ENCODE measurements at places on chromosomes 5 and 9. TPM values are rescaled to one million over a fixed set of nuclear protein-coding genes. Genes with fewer than 3 reads are reported as not detected.
A peak's percentile ranks its signal among the peaks of the same experiment; 100 is the strongest.

GRCh38 chr5:135737701-135738563 lies 96.5 kb upstream of the SLC25A48 start:
- no peak overlapping the region for H3K4me3 ChIP-seq
- no peaks in the 10 kb centered on the region for H3K27me3 ChIP-seq
- H3K27ac ChIP-seq: no peak overlapping the region
- H3K36me3 ChIP-seq: no peaks in the 10 kb centered on the region

DNA sequence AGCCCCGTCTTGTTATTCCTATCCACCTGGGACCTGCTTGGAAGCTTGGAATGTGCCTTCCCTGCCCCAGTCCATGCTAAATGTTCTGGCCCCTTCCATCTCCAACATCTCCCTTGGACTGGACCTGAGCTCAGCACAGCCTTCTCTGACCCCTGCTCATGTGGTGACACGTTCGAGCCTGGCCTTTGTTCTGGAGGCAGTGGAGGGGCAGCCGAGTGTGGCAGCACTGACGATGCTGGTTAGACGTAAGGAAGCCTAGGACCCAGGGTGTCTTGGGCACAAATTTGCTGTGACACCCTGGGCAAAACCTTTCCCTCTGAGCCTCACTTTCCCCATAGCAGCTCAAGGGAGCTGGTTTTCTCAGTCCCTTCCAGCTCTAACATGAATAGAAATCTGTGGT lies 3.9 kb downstream of the SPACA9 start:
- DNase-seq: no peak
- H3K27ac ChIP-seq: no peak overlapping the region
- H3K36me3 ChIP-seq: no peaks in the 10 kb centered on the region

DNA sequence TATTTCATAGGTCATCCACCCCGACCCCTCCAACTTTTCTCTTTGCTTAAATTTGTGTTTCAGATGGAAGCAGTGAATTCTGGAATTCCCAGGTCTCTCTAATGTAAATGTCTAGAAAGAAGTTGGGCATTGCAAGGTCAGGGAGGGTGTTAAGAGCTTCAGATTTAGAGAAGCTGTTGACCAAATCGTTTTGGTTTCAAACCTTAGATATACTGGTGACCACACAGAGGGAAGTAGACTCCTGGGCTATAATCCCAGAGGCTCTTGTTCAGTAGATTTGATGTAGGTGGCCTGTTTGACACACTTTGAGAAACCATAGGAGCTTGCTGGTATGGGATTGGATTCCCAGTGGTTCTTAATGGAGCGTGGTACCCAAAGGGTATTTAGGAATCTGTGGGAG lies 137.3 kb upstream of the KLF9 start:
- no peaks in the 10 kb centered on the region for H3K27me3 ChIP-seq
- H3K27ac ChIP-seq: no peak overlapping the region
- DNase-seq: no peak

GRCh38 chr9:105286098-105286497 lies 41.6 kb downstream of the SLC44A1 start:
- no peaks in the 10 kb centered on the region for H3K36me3 ChIP-seq
- H3K4me3 ChIP-seq: no peak overlapping the region
- H3K27me3 ChIP-seq: no peaks in the 10 kb centered on the region
- DNase-seq: no peak
- H3K4me1 ChIP-seq: peaks cover 4% of the 10 kb centered on the region

DNA sequence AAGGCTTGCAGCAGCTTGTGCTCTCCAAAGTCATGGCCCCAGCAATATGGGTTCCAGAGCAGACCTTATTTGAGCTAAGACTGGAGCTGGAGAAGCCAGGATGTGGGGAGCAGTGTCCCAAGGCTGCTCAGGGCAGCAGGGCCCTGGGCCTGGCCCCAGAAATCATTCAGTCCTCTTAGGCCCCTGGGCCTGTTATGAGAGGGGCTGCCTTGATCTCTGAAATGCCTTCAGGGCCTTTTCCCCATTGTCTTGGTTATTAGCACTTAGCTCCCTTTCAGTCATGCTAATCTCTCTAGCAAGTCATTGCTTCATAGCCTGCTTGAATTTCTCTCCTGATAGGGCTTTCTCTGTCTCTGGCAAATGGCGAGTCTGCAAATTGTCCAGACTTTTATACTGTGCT lies 9.1 kb downstream of the CATSPER3 start:
- DNase-seq: no peak
- no peak overlapping the region for H3K4me3 ChIP-seq
- H3K4me1 ChIP-seq: no peaks in the 10 kb centered on the region
- no peaks in the 10 kb centered on the region for H3K27me3 ChIP-seq
- H3K36me3 ChIP-seq: no peaks in the 10 kb centered on the region

GRCh38 chr5:72379936-72380335 lies 59.8 kb downstream of the PTCD2 start:
- H3K36me3 ChIP-seq: no peaks in the 10 kb centered on the region
- no peaks in the 10 kb centered on the region for H3K27me3 ChIP-seq
- peaks cover 26% of the 10 kb centered on the region for H3K4me1 ChIP-seq
- DNase-seq: no peak
- H3K4me3 ChIP-seq: no peak overlapping the region

- no peaks in the 10 kb centered on the region for H3K4me1 ChIP-seq
- no peaks in the 10 kb centered on the region for H3K36me3 ChIP-seq
- H3K27me3 ChIP-seq: no peaks in the 10 kb centered on the region
- H3K27ac ChIP-seq: no peak overlapping the region
Measured at GRCh38 chr9:15578714-15579113, 25.9 kb downstream of the CCDC171 start.

GRCh38 chr5:16057277-16057676 lies 122.3 kb downstream of the MARCHF11 start:
- H3K4me1 ChIP-seq: no peaks in the 10 kb centered on the region
- no peak overlapping the region for H3K4me3 ChIP-seq
- H3K27me3 ChIP-seq: no peaks in the 10 kb centered on the region
- H3K36me3 ChIP-seq: no peaks in the 10 kb centered on the region
- DNase-seq: no peak

DNA sequence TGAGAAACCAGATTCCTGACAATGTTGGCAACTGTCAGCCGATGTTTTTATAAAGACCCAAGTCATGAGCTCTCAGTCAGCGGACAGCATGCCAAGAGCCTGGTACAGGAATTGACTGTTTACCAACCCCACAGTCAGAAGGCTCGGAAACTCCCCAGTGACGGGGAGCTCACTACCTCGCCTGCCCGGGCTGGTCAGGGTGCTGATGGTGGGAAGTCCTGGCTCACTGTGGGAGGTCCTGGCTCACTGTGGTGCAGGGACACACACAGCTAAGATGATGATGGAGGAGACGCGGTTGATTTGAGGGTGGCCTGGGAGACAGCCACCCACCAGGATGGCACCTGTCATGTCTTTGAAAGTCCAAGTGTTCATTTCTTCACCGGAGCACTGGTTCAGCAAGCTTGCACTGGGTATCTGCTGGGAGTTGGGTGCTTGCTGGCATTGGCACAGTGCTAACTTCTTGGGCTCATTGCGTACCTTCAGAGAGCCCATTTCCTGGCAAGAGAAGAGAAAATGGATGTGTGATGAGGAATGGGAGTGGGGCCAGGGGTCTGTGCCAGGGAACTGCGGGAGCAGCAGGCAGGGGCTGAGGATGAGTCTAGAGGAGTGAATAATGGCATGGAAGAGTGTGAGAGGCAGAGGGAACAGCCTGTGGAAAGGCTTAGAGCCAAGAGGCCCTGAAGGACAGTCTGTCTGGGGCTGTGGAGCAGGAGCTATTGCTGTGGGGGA lies 15.3 kb downstream of the ASS1 start:
- H3K4me1 ChIP-seq: no peaks in the 10 kb centered on the region
- H3K27ac ChIP-seq: no peak overlapping the region
- no peak for DNase-seq

DNA sequence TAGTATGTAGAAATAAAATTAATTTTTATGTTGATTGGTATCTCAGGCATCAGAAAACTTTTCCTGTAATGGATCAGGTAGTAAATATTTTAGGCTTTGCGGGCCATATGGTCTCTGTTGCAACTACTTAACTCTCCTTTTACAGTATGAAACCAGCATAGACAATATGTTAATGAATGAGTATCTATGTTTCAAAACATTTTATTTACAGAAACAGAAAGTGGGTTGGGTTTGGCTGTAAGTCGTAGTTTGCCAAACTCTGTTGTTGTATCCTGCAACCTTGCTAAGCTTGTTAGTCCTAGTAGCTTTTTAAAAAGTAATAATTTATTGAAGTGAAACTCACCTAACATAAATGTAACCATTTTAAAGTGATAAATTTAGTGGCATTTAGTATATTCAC lies 132.1 kb downstream of the NR3C1 start:
- H3K27me3 ChIP-seq: no peaks in the 10 kb centered on the region
- no peaks in the 10 kb centered on the region for H3K4me1 ChIP-seq
- DNase-seq: no peak
- H3K4me3 ChIP-seq: no peak overlapping the region
- H3K36me3 ChIP-seq: no peaks in the 10 kb centered on the region

DNA sequence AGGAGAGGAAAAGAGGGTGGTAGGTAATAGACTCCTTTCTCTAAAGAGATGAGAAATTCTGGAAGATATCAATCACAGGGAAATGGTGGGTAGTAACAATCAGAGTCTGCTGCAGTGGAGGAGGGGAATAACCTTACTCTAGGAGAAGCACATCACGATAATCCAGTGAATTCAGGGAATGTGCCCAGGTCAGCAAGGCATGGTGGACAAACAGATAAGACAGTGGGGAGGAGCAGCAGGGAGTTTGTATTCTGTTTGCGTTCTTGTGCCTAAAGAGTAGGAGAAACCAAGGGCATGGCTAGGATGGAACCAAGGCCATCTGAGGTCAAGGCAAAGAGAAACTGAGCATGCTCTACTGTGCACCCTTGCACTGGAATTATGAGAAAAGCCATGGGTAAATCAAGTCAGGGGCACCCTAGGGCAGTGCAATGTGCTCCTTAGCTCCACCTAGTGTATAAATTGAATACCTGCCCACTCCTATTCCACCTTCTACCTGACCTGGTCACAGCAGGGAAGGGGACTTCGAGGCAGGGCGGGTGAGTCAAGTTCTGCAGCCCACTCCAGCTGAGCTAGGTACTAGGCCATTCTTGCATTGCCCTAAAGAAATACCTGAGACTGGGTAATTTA lies 31.6 kb downstream of the RETREG1 start:
- H3K27ac ChIP-seq: no peak overlapping the region
- H3K4me1 ChIP-seq: no peaks in the 10 kb centered on the region
- peak; percentile 9 for DNase-seq
- H3K36me3 ChIP-seq: no peaks in the 10 kb centered on the region
- H3K27me3 ChIP-seq: no peaks in the 10 kb centered on the region

GRCh38 chr9:14987858-14988257 lies 77.6 kb upstream of the FREM1 start:
- no peak overlapping the region for H3K27ac ChIP-seq
- no peak for DNase-seq
- no peaks in the 10 kb centered on the region for H3K36me3 ChIP-seq
- no peaks in the 10 kb centered on the region for H3K27me3 ChIP-seq
- no peaks in the 10 kb centered on the region for H3K4me1 ChIP-seq

DNA sequence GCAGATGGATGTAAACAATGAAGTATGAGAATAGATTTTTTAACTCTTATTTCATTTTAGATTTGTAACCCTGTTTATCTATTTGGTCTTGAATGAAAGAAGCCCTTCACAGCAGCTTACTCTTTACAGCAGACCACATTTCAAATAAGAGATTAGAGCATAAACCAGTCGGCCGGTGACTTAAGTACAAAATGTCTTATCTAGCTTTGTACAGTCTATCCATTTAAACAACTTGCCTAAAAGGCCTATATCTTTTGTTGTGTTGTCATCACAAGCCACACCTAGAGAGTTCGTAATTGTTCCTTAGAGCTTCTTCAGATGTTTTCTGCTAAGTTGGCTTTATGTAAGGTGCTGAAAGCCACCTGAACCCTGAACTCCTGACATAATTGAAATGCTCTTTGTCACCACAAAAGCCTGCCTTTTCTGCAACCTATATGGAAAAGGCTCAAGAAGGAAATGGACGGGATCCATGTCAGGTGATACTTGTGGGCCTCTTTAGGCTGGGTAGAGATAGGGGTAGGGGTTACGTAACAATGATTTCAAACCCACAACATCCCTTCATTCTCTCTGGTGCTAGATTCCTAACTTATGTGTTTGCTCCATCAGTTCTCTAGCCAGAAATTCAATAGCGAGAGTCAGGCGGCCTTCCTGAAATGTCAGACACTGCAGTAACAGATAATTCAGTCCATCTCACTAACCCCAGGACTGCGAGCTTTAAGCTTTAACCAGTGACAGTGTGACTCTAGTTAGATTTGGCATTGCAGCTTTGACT lies 162.5 kb downstream of the CD180 start:
- no peaks in the 10 kb centered on the region for H3K4me1 ChIP-seq
- peak overlapping the region; percentile 26 for H3K27ac ChIP-seq

GRCh38 chr5:20276959-20277263 lies 288.9 kb upstream of the CDH18 start:
- no peaks in the 10 kb centered on the region for H3K36me3 ChIP-seq
- no peak for DNase-seq
- no peaks in the 10 kb centered on the region for H3K4me1 ChIP-seq
- H3K27me3 ChIP-seq: no peaks in the 10 kb centered on the region

GRCh38 chr5:82176115-82176814 lies 101.9 kb downstream of the RPS23 start:
- no peak for DNase-seq
- H3K27ac ChIP-seq: no peak overlapping the region
- no peak overlapping the region for H3K4me3 ChIP-seq

DNA sequence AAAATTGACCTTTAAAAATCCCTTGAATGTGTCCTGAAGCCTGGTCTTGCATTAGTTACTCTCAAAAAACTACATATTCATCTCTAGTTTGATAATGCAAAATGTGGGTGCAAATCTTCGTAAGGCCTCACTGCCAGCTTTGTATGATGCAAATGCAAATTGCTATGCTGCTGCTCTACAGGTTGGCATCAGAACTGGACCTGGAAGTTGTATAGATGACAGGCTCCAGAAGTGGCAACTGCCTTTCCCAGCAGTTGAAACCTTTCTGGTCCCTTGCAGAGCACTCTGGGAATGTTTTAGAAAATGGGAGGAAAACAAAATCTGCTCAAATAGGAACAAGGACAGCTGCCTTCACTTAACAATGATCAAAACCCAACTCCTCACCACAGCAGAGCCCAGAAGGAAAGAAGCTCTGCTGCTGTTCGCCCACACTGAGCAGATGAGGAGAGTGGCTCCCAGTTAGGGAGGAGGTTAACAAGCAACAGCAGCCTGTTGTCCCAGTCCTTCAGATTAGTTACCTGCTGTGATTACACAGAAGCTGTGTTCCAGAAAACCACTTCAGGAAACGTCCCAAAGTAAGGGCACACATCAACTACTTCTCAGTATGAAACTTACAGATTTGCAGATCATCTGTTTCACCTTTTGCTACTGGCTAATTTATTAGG lies 93.5 kb downstream of the PLPP1 start:
- no peak overlapping the region for H3K4me3 ChIP-seq
- H3K27me3 ChIP-seq: no peaks in the 10 kb centered on the region
- H3K36me3 ChIP-seq: peaks cover 21% of the 10 kb centered on the region
- H3K27ac ChIP-seq: peak overlapping the region; percentile 91

Gene MSX2
- total RNA-seq: 2.6 TPM

Gene ADAMTS6
- 2.2 TPM for total RNA-seq

Gene SLC6A7
- not detected for total RNA-seq

Gene SPATA9
- total RNA-seq: 0.30 TPM

Gene CKMT2
- 909 TPM for total RNA-seq

Gene MPDZ
- total RNA-seq: 57.3 TPM

Gene GNPDA1
- 12.4 TPM for total RNA-seq

Gene PTGER4
- 22.0 TPM for total RNA-seq

Gene PCDHA10
- total RNA-seq: 0.55 TPM

All from right atrium auricular region (tissue), 2 donors.